ENCODE measurements at places on chromosomes 6 and 20. TPM values are rescaled to one million over a fixed set of nuclear protein-coding genes. Genes with fewer than 3 reads are reported as not detected.

GRCh38 chr6:143516690-143517446 is 5.3 kb upstream of the FUCA2 start:
- no peak for DNase-seq
- H3K4me1 ChIP-seq: peaks cover 14% of the 10 kb centered on the region
- H3K4me3 ChIP-seq: no peak overlapping the region
- H3K27me3 ChIP-seq: peaks cover 2% of the 10 kb centered on the region
- no peak overlapping the region for H3K27ac ChIP-seq
- H3K36me3 ChIP-seq: peaks cover 4% of the 10 kb centered on the region

GRCh38 chr20:7113577-7114466 is 346.3 kb downstream of the BMP2 start:
- no peaks in the 10 kb centered on the region for H3K27me3 ChIP-seq
- no peak overlapping the region for H3K4me3 ChIP-seq
- no peak for DNase-seq
- H3K4me1 ChIP-seq: no peaks in the 10 kb centered on the region
- H3K36me3 ChIP-seq: no peaks in the 10 kb centered on the region
- no peak overlapping the region for H3K27ac ChIP-seq

- DNase-seq: peak; percentile 24
- H3K27me3 ChIP-seq: no peaks in the 10 kb centered on the region
- H3K4me3 ChIP-seq: no peak overlapping the region
- peaks cover 13% of the 10 kb centered on the region for H3K4me1 ChIP-seq
- H3K27ac ChIP-seq: peak overlapping the region; percentile 51
- H3K36me3 ChIP-seq: peaks cover 4% of the 10 kb centered on the region
These were observed 98.5 kb downstream of the INSM1 start for GRCh38 chr20:20466341-20466879.

- H3K27ac ChIP-seq: no peak overlapping the region
- H3K4me1 ChIP-seq: peaks cover 24% of the 10 kb centered on the region
- H3K4me3 ChIP-seq: no peak overlapping the region
- peaks cover 4% of the 10 kb centered on the region for H3K27me3 ChIP-seq
- no peaks in the 10 kb centered on the region for H3K36me3 ChIP-seq
These were observed 52.3 kb upstream of the UFL1 start for GRCh38 chr6:96469312-96469711.

DNA sequence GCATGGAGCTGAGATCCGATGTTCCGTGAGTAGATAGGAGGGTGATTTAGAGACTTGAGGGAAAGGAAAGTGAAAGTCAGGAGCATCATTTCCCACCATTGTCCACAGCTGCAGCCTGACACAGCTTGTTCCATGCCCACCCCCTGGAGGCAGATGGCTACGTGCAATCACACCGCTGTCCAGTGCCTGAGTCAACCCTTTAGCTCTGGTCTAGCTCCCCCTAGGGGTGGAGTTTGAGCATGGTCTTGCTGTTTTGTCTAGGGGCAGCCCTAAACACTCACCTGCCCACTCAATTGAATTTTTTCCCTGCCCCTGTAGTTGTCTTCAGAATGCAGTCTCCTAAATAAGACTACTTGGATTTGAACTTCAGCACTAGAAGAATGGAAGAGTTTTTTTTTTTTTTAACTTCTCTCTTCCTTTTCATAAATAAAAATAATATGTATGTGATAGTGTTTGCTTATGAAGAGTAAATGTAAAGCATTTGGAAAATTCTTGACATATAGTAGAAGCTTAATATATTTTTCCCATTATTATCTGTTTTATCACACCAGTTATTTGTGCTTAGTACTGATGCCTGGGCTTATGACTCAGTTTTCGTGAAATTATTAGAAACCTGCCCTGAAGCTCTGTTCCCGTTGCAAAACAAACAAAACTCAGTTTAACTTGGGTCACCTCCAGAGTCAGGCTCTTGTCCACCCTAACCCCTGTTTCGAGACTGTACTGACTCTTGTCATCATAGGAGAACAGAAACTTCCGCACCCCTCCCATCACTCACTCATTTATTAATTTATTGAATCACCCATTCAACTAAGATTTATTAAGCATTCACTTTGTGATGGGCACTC is 814.8 kb downstream of the MAFB start:
- H3K4me1 ChIP-seq: no peaks in the 10 kb centered on the region
- no peak overlapping the region for H3K4me3 ChIP-seq
- no peak overlapping the region for H3K27ac ChIP-seq
- H3K36me3 ChIP-seq: no peaks in the 10 kb centered on the region
- peak; percentile 45 for DNase-seq

GRCh38 chr6:86723729-86724128 is 213.6 kb upstream of the HTR1E start:
- no peak overlapping the region for H3K4me3 ChIP-seq
- no peak for DNase-seq
- no peaks in the 10 kb centered on the region for H3K4me1 ChIP-seq
- H3K36me3 ChIP-seq: no peaks in the 10 kb centered on the region
- no peaks in the 10 kb centered on the region for H3K27me3 ChIP-seq

- no peak overlapping the region for H3K27ac ChIP-seq
- no peak for DNase-seq
These were observed 116.1 kb downstream of the IBTK start for GRCh38 chr6:82131441-82131840.

GRCh38 chr6:117976030-117976651 is 69.1 kb downstream of the SLC35F1 start:
- peaks cover 7% of the 10 kb centered on the region for H3K27me3 ChIP-seq
- H3K27ac ChIP-seq: no peak overlapping the region
- H3K4me3 ChIP-seq: no peak overlapping the region
- no peaks in the 10 kb centered on the region for H3K36me3 ChIP-seq
- no peaks in the 10 kb centered on the region for H3K4me1 ChIP-seq
- peak; percentile 26 for DNase-seq

GRCh38 chr6:31412506-31412905 is 9.1 kb downstream of the MICA start:
- peaks cover 19% of the 10 kb centered on the region for H3K4me1 ChIP-seq
- no peaks in the 10 kb centered on the region for H3K27me3 ChIP-seq
- DNase-seq: no peak
- H3K4me3 ChIP-seq: no peak overlapping the region

GRCh38 chr20:57161478-57162361 is 104.7 kb downstream of the BMP7 start:
- no peaks in the 10 kb centered on the region for H3K36me3 ChIP-seq
- no peak overlapping the region for H3K27ac ChIP-seq
- no peaks in the 10 kb centered on the region for H3K27me3 ChIP-seq
- H3K4me1 ChIP-seq: no peaks in the 10 kb centered on the region

GRCh38 chr6:100096936-100097335 is 102.9 kb upstream of the MCHR2 start:
- H3K27ac ChIP-seq: no peak overlapping the region
- no peaks in the 10 kb centered on the region for H3K4me1 ChIP-seq
- no peak overlapping the region for H3K4me3 ChIP-seq
- H3K27me3 ChIP-seq: no peaks in the 10 kb centered on the region
- no peak for DNase-seq

GRCh38 chr6:134477991-134478635 is 160.2 kb upstream of the SGK1 start:
- H3K27ac ChIP-seq: no peak overlapping the region
- no peaks in the 10 kb centered on the region for H3K27me3 ChIP-seq
- no peaks in the 10 kb centered on the region for H3K36me3 ChIP-seq
- DNase-seq: no peak
- H3K4me3 ChIP-seq: no peak overlapping the region

GRCh38 chr6:150684714-150685459 is 85.2 kb downstream of the PLEKHG1 start:
- H3K4me1 ChIP-seq: peaks cover 12% of the 10 kb centered on the region
- H3K36me3 ChIP-seq: no peaks in the 10 kb centered on the region
- no peak overlapping the region for H3K27ac ChIP-seq
- no peak for DNase-seq

- no peak overlapping the region for H3K27ac ChIP-seq
- H3K27me3 ChIP-seq: no peaks in the 10 kb centered on the region
- H3K4me3 ChIP-seq: no peak overlapping the region
- no peaks in the 10 kb centered on the region for H3K4me1 ChIP-seq
- DNase-seq: no peak
These were observed 661.3 kb downstream of the CD109 start for GRCh38 chr6:74357321-74357720.

DNA sequence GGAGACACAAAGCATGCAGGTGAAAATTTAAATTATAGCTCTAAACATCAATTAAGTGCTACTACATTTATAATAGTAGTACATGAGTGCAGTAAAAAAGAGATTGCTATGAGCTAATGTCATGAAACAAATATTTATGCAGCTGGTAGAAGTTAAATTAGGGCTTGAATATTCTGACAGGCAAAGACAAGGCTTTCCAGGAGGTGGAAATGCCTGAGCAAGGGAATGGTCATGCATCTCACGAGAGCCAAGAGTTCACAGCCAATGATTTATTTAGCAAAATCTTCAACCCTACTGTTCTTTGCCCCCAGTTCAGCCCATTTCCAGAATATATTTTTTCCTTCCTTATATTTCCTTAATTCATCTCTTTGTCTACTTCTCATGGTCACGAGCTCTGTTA is 128.9 kb downstream of the HIVEP2 start:
- no peaks in the 10 kb centered on the region for H3K27me3 ChIP-seq
- no peak overlapping the region for H3K27ac ChIP-seq
- DNase-seq: no peak
- peaks cover 51% of the 10 kb centered on the region for H3K4me1 ChIP-seq
- no peak overlapping the region for H3K4me3 ChIP-seq
- peaks cover 26% of the 10 kb centered on the region for H3K36me3 ChIP-seq

DNA sequence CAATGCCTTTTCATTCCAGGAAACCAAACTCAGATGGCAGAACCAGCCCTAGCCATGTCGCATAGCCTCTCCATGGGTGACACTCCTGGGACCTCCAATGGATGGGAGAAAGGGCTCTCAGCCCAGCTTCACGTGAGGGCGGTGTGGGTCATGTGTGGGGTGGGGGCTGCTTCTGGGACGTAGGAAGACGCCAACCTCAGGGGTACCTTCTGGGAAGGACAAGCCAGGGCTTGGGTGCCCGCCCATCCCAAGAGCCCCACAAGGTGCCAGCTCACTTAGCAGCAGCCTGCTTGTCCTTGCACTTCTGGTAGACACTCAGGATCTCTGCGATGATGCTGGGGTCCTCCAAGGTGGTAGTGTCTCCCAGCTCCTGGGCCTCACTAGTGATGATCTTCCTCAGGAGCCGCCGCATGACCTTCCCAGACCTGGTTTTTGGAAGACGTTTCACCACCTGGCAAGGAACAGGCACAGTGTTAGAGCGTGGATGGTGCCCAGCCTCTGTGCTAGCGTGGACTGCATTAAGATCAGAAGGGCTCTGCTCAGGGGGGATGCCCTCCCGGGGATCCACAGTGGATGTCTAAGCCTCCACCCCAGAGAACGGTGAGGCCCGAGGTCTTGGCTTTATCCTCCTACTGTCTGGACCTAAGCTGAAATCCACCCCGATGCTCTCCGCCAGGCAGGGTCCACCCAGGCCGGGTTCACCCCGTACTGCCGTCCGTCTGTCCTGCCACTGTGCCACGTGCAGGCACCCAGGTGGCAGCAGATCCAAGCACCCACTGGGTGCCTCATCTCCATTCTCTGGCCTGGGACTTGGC is 15.1 kb upstream of the APMAP start:
- H3K27me3 ChIP-seq: no peaks in the 10 kb centered on the region
- H3K36me3 ChIP-seq: peaks cover 20% of the 10 kb centered on the region
- no peak overlapping the region for H3K4me3 ChIP-seq
- DNase-seq: no peak
- no peaks in the 10 kb centered on the region for H3K4me1 ChIP-seq
- no peak overlapping the region for H3K27ac ChIP-seq

DNA sequence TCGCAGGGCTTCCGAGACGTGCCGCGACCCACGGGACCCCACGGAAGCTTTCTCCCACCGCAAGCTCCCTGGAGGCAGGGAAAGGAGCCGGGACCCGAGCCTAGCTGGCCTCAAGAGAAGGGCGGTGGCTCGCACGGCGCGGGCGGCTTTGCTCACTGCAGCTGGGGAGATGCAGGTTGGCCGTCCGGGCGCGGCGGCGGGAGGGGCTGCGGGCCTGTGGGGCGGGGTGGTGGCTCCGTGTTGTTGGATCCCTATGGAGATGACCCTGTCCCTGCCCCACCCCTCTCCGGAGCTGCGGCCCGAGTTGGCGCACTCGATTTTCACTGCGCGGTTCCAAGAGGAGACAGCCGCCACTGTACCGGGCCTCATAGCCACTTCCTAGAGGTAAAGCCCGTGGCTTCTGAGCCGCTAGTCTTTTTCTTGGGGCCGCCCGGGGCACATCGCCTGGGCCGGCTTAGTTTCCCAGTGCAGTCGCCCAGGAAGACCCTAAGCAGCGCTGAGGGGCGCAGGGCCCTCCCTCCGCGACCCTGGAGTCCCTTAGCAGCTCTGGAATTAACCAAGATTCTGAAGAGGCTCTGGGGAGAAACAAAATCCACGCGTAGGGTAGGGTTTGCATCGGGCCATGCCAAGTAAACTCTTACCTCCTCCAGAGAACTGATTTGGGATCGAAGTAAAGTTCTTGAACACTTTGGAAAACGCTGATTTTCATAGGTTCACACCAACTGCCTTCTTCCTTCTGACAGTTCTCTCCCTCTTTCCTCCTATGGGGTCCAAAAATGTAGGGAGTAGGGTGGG is at the start of gene ECT2L:
ECT2L (plus strand) TSS at position 279 of the 795 bp plus-strand sequence. CDS start 17,188 bp downstream, outside the sequence.
- DNase-seq: no peak
- H3K4me1 ChIP-seq: no peaks in the 10 kb centered on the region
- H3K27me3 ChIP-seq: peaks cover 16% of the 10 kb centered on the region
- H3K27ac ChIP-seq: no peak within 1 kb of the TSS
- H3K4me3 ChIP-seq: no peak within 1 kb of the TSS
- peaks cover 2% of the 10 kb centered on the region for H3K36me3 ChIP-seq

DNA sequence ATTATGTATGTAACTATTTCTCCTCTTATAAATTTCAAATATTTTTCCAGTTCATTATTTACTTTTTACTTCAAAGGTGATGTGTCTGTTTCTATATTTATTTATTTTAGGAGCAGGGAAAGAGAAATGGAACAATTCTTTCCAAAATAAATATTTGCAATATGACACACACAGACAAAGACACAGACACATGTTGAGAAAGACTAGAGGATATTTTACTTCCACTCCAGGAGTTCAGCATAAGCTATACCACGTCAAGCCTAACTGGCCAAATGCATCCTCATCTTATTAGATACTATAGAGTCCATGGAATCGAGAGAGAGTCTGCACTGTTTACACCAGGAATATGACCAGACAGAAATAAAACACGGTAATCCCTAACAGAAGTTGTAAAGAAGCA is 13.3 kb downstream of the RALGAPA2 start:
- H3K27ac ChIP-seq: no peak overlapping the region
- no peak for DNase-seq
- no peak overlapping the region for H3K4me3 ChIP-seq
- H3K36me3 ChIP-seq: no peaks in the 10 kb centered on the region
- no peaks in the 10 kb centered on the region for H3K4me1 ChIP-seq

TRIM31 gene
- not detected for total RNA-seq

SYTL3 gene
- 43.5 TPM for total RNA-seq

DPPA5 gene
- total RNA-seq: not detected

HRH3 gene
- total RNA-seq: not detected

SRSF12 gene
- not detected for total RNA-seq

PAX1 gene
- total RNA-seq: not detected

TUBB2A gene
- 2.7 TPM for total RNA-seq

C6orf163 gene
- 1.5 TPM for total RNA-seq

MYLK4 gene
- total RNA-seq: 0.26 TPM

RIPPLY2 gene
- total RNA-seq: not detected

Measured in activated CD8-positive, alpha-beta T cell treated with anti-CD3 and anti-CD28 coated beads, Interleukin-2, amount 10 ng/mL, durations not matched to agents 7 days and 5 days (primary cell).